LHCN-M2 (cell line): ENCODE measurements at places on chromosomes 7 and 10.

GRCh38 chr7:46982928-46983327 is 599.0 kb downstream of the TNS3 start:
- DNase-seq, result no peak

- DNase-seq, result no peak
Measured at GRCh38 chr10:84293574-84294016, 34.8 kb upstream of the CCSER2 start.

GRCh38 chr7:70068531-70068930 is 470.3 kb downstream of the AUTS2 start:
- no peak for DNase-seq

DNA sequence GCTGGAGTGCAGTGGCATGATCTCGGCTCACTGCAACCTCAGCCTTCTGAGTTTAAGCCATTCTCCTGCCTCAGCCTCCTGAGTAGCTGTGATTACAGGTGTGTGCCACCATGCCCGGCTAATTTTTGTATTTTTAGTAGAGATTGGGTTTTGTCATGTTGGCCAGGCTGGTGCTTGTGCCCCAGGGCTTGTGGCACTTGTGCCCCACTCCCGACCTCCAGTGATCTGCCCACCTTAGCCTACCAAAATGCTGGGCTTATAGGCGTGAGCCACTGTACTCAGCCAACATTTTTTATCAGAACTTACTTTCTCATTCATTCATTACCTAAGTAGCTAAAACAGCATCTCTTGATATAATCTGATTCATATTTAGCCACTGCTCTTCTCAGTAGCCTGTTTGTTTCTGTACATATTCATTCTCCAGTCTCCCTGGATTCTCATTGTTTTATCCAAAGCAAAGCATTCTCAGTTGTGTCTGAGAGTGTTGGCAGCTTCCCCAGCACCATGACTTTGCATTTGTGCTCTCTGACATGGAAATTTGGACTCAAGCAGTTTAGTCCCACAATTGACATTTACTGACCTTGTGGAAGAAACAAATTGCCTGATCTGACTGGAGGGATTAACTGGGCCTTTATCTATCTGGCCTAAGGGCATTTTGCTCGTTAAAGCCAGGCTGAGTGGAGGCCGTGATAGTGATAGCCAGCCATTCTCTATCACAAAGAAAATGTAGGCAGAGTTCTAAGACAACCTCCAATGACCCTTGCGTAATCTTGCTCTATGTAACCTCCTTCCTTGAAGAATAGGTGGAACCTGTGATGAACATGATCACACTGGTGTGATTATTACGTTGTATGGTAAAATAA is 44.9 kb downstream of the AKR1B15 start:
- peak; percentile 90 for DNase-seq

- no peak for DNase-seq
Measured at GRCh38 chr7:84389242-84389641, 194.7 kb upstream of the SEMA3A start.

- DNase-seq, result no peak
Measured at GRCh38 chr7:24991353-24991752, 11.4 kb upstream of the OSBPL3 start.

- DNase-seq, result peak; percentile 30
Measured at GRCh38 chr10:97428572-97428981, 2.6 kb downstream of the PGAM1 start.

DNA sequence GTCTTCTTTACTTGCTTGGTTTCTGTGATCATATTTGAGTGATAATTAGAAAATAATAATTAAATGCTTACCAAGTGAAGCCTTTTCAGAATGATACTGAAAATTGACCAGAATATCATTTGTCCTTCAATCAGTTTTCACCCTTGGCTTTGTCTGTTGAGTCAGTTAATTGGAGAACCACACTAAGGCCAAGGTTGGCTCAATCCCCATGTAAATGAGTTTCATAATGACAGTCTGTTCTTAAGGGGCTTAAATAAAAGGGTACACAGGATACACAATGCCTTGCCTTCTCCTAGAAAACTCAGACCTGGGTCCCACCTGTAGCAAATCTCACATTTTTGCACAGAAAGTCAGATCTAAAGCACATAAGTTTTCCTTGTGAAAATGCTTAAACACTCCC is 31.3 kb upstream of the EGR2 start:
- DNase-seq, result no peak

DNA sequence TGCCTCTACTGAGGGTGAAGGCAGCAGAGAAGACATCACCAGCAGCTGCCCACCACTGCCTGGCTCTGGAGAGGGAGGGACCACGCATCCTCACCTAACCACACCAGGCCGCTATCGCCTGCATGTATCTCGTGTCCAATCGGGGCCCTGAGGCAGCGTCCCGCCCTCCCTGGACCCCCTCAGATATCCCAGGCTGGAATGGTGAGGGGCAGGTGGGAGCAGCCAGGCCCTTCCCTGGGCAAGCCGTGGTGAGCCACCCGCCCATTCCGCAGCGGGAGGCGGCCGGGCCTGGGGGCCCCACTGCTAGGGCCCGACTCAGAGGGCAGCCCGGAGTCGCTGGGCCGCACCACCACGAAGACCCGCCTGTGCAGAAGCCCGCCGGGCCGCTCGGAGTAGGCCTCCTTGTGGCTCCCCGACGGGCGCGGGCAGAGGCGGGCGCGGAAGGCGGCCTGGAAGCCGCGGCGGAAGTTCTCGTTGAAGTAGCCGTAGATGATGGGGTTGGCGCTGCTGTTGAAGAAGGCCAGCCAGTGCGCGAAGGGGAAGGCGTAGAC is 21.6 kb upstream of the PPA1 start:
- no peak for DNase-seq

DNA sequence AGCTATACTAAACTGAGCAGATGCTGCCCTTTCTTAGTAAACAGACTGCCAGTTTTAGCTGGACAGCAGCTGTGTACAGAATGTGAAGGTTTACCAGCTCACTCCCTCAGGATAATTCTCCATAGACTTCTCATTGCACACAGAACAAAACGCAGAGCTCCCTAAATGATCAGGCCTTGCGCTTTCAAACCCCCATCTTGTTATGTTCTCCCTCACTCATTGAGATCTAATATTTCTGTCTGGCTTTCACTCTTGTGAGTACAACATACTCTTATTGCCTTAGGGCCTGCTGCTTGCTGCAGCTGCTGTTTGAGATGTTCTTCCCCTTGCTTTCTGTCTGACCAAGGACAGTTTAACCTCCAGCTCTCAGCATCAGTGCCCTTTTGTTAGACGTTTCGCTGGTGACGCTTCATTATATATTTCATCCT is 17.3 kb downstream of the VWDE start:
- DNase-seq, result no peak

- no peak for DNase-seq
Measured at GRCh38 chr10:101284744-101285463, 55.6 kb upstream of the LBX1 start.

- no peak for DNase-seq
Measured at GRCh38 chr10:47031901-47032465, 120.8 kb downstream of the PTPN20 start.

- no peak for DNase-seq
Measured at GRCh38 chr10:98265403-98266378, 2.3 kb downstream of the LOXL4 start.

DNA sequence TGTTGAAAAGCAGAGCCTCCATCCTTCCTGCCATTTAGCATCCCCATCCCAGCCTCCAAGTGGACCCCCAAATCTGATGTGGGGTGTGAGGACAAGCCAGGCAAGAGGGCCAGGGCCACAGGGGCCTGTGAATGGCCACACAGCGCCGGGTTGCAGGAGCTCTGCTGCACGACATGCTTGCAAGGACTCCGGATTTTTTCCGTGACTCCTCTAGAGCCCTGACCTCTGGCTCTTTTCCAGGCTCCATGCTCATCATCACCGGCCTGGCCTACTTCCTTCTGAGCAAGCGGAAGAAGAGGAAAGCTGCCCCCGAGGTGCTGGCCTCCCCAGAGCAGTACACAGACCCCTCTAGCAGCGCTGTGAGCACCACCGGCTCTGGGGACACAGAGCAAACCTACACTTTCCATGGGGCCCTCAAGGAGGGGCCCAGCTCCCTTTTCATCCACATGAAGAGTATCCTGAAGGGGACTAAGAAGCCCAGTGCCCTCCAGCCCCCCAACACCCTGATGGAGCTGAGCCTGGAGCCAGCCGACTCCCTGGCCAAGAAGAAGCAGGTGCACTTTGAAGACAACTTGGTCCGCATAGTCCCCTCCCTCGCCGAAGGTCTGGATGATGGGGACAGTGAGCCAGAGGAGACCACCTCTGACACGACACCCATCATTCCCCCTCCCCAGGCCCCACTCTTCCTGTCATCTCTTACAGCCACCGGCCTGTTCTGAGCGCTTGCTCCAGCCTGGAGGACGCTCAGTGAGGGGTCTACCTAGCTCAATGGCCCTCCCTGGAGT is 23.5 kb downstream of the TMEM72 start:
- DNase-seq, result no peak

DNA sequence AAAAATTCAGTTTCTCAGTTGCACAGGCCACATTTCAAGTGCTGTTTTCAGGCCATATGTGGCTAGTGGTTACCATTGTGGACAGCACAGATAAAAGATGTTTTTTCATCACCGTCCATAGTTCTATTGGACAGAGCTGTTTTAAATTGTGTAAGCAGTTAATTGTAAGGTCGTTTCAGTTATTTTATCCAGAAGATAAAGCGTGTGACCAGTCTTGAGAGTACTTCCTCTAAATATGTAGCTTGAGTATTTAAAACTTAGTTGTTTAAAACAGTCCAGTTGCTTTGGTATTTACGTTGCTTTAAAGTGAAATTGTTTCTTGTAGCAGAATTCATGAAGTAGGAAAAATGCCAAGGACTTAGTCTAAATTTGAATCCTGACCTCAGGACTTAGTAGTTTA is 66.9 kb downstream of the ZNRF2 start:
- no peak for DNase-seq

GRCh38 chr10:89115876-89116627 is 91.1 kb downstream of the CH25H start:
- peak; percentile 87 for DNase-seq

DNA sequence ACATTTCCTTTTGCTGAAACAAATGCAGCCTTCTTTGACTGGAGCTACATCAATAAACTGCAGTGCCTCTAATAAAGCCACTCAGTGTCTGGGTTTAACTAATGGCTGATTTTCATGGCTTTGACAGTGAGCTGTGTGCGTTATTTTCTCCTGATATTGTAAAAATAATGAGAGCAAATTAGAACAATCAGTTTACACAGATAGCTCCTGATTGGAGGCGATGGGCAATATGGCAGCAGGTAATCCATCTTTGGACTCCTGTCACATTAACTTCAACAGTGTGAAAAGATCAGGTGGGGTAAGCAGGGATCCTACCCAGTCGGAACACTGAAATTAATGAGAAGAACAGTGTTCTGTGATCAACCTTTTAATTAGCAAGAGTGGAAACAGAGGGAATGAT is 100.7 kb downstream of the POLL start:
- DNase-seq, result no peak

DNA sequence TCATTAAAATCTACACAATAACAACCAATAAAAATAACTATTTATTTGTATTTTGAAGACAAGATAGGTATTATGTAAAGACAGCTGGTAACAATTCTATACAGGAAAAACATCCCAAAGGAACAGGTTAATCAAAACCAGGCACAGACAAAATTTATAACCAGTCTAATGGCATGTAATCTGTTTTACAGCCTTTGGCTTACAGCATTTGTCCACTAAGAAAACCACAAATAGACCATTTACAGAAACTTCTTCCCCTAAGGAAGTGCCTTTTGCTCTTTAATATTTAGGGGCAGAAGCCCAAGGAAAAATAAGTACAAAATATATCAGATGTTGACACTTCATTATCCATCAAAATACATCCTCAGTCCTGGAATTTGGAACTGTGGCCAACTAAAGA is 65.0 kb downstream of the SVIL start:
- DNase-seq, result no peak

DNA sequence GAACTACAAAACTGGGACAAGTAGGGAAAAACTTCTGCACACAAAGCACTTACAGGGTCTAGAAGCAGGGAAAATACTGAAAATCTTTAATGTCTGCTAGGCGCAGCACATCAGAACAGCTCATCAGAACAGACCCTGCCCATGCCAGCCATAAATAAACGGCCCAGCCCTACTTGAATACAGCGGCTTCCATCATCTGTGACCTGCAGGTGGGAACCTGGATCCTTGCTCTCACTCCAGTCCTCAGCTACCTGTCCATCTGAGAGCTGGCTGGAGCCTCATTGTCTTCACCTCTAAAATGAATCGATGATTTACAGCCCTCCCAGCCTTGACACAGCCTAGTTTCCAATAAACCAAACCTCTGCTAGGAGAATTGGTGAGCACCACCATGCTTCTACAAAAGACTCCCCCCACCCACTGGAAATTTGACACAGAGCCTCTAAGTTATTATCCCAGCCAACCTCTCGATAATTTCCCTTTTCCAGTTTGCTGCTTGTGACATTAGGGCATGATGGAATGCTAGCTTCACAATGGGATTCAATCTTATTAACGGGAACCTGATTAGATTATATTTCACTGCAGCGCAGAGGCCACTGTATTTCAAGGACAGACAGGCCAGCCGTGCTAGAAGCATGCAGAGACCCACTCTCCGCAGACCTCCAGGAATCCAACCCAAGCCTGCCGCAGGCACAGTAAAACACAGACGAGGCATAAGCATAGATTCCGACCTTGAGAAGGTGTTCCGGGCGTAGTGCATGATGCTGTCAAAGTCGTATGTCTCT is 61.6 kb upstream of the OPALIN start:
- no peak for DNase-seq

- no peak for DNase-seq
Measured at GRCh38 chr7:142334236-142334635, 76.4 kb upstream of the PRSS58 start.

DNA sequence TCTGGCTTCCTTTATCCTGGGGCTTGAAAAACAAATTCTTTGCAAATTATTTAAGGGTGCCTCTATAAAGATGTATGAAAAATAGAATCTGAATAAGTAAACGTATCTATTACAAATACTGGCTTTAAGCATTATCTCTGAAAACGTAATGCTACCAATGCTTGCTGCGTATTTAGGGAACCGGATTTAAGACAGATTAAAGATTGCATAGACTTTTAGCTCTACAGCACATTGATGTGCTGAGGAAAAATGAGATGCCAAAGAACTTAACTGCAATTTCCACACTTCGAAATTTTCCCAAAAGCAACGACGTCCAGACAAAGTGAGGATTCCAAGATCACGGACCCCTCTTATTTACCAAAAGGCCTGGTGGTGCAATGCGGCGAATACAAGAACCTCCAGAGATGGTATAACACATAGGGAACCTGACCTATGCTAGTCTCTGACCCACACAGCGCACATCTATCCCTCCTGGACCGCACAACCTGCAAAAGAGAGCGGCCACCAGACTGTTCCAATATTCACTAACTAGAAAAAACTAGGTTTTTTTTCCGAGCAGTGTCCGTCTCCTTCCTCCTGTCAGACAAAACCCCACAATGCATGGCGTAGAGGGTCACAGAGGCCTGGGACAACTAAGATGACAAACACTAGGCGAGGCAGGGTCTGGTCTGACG is 34.3 kb upstream of the PHF14 start:
- no peak for DNase-seq
